ENCODE measurements at places on chromosomes 5 and 9.

DNA sequence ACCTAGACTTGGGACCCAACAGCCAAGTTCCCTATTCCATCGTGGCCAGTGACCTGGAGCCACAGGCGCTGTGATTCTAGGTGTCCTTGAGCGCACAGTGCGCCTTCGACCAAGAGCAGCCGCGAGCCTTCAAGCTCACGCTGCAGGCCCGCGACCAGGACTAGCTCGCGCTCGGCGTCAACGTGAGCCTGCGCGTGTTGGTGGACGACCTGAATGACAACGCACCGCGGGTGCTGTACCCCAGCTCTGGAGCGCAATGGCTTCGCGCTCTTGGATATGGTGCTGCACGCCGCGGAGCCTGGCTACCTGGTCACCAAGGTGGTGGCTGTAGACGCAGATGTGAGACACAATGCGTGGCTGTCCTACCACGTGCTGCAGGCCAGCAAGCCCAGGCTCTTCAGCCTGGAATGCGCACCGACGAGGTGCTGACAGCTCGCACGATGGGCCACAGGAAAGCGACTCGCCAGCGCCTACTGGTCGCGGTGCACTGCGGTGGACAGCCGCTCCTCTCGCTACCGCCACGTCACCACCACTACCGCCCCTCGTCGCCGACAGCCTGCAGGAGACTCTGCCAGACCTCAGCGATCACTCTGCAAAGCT lies 11.4 kb downstream of the PCDHGA12 start:
- no peak for DNase-seq

DNA sequence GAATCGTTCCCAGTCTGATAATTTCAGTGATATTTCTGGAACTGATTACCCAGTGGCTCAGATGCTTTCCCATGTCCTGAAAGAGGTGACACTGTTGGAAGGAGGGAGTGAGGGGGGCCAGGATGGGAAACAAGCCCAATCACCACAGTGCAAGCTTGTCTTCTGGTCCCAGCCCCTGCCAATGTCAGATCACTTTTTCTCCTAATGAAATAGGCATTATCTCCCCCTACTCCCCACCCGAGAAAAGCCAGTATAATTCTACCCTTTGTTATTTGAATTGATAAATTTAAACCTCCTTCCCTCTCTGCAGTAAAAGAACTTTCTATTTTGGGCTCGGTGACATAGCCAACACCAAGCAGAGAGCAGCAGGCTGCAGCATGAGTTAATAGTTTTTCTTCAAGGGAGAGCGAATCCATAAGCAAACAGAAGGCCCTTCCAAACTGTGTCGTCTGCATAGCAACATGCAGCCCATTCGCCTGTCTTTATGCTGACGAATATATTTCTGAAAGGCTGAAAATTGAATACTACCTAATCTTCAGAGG lies 14.6 kb upstream of the PPP2CA start:
- DNase-seq = no peak

- no peak for DNase-seq
Observed at GRCh38 chr9:93268551-93269314, 84.8 kb downstream of the WNK2 start.

DNA sequence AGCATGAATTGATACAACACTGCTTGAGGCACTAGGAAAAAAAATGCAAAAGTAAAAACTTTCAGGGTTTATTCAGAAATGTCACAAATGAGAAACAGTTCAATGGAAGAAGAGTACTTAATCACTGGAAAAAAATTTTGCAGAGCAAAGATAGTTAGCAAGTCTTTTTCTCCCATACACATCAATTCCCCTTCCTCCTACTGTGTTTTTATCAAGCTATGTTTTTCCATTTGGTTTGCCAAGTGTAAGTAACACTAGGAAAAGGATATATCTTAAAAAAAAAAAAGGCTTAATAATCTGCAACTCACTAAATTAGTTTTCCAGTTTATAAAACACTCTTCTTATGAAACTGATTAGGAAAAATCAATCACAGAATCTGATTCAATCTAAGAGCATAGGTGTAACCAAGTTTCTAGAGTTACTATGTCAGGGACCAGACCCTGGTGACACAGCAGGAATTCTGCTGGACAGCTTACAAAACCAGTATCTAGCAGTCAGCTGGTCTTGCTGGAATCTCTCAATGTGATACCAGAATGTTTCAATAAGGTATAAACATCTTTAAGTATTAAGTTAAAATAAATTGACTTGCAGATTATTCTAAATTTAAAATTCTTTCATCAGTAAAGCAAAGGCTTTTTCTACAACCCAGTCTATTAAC lies 34.7 kb downstream of the RNF145 start:
- DNase-seq = no peak

DNA sequence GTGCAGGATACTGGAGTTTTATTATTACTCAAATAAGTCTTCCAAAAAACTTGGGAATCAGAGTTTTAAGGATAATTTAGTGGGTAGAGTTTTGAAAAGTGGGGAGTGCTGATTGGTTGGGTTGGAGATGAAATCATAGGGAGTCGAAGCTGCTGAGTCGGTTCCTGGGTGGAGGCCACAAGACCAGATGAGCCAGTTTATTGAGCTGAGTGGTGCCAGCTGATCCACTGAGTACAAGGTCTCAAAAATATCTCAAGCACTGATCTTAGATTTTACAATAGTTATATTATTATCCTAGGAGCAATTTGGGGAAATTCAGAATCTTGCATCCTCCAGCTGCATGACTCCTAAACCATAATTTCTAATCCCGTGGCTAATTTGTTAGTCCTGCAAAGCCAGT lies 804.9 kb upstream of the SEMA6A start:
- DNase-seq = no peak

DNA sequence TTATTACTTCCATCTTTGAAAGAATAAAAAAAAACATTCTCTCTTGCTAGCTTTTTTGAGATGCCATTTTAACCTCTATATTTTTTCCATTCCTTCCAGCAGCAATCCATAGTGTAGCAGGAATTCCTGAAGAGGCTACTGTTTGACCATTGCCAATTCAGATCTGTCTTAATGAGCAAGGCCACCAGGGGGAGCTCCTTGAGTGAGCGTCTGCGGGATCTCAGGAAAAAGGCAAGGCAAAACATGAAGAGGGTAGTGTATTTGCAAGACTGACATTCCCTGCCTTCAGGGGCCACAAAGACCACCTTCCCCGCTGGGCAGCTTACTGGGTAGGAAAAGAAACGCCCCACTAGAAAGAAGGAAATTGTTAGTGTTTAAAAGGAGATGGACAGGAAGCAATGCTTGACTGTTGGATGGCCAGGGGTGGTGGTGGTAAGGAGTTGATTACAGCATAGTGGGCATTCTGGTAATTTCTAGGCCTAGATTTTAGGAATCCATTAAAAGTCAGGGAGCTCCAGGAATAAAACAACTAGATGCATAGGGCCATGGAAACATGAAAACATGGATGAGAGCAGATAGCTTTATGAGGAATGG lies 206.6 kb upstream of the HAPLN1 start:
- DNase-seq = no peak

GRCh38 chr5:160185626-160186360 lies 43.5 kb upstream of the FABP6 start:
- DNase-seq = no peak

DNA sequence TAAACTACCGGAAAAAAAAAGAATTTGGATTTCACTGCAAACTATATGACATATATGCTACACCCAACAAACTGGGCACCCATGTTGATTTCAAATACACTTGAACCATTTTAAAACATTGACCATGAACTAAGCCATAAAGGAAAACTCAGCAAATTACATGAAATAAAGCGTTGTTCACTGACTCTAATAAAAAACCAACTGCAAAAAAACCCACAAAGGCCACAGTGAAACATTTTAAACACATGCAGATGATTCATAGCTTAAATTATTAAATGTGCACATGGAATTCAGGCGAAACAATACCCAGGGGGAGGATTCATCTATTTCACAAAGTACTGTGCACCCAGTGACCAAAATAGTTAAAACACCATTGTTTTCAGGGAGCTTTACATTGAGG lies 33.3 kb downstream of the MTRR start:
- no peak for DNase-seq

Data from stimulated activated CD8-positive, alpha-beta memory T cell treated with anti-CD3 and anti-CD28 coated beads, Interleukin-7, amount 100 ng/mL, for 1 hour (primary cell).